ENCODE measurements at places on chromosomes 1 and 21.

DNA sequence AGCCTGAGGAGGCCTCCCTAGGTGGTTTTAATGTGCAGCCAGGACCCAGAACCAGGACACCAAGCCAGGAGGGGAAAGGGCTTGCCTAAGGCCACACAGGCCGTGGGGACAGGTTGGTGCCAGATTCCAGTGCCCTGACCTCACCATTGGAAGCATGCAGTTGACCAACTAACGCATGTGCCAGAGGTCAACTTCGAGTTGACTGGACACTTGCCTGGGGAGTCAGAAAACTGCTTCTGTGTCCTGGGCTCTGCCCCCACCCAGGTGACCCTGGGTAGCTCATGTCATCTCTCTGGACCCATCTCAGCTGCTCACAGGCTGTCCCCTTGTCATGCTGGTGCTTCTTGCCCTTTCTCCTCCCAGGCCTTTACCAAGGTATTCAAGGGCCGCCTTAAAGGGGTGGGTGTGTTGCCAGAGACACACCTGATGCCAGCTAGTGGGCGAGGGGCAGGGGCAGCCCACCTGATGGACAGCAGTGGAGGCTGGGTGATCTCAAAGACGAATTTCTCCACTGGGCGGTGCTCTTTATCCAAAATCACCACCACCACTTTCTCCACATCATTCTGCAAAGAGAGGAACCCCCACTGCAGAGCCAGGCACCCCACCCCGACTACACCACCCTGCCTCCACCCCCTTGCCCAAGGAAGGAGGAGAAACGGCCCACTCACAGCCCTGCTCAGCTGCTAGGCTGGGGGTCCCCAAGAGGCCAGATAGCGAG, 4.4 kb downstream of the MAD2L2 start:
- no peak for DNase-seq

GRCh38 chr21:38756746-38757145, 49.0 kb upstream of the ETS2 start:
- no peak for DNase-seq

DNA sequence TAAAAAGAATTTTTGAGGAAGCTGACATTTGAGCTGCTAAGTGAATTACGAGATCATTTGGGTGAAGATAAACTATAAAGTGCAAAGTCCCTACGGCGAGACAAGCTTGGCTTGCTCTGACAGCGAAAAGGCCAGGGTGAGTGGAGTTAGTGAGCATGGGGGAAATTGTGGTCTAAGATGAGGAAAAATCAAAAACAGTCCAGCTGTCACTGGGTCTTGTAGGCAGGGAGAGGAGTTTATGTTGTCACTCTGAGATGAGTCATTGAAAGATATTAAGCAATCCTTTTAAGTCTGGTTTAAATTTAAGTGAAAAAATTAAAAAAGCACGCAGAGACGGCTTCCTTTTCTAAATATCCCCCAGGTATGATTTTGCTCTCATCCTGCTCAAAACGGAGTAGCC, 601.9 kb downstream of the MRPL39 start:
- no peak for DNase-seq

DNA sequence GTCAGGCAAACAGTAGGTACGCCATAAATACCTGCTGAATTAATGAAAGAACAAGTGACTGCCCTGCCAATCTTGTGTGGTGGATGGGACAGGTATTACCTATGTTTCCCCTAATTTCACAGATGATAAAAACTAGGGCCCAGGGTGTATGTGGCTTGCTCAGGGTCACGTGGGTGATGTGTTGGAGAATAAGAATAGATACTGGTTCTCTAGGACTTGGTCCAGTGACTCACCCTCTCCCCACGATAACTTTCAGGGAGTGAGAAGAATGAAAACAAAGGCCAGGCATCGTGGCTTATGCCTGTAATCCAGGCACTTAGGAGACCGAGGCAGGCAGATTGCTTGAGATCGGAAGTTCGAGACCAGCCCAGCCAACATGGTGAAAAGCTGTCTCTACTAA, 26.7 kb downstream of the SLC26A9 start:
- DNase-seq: no peak

DNA sequence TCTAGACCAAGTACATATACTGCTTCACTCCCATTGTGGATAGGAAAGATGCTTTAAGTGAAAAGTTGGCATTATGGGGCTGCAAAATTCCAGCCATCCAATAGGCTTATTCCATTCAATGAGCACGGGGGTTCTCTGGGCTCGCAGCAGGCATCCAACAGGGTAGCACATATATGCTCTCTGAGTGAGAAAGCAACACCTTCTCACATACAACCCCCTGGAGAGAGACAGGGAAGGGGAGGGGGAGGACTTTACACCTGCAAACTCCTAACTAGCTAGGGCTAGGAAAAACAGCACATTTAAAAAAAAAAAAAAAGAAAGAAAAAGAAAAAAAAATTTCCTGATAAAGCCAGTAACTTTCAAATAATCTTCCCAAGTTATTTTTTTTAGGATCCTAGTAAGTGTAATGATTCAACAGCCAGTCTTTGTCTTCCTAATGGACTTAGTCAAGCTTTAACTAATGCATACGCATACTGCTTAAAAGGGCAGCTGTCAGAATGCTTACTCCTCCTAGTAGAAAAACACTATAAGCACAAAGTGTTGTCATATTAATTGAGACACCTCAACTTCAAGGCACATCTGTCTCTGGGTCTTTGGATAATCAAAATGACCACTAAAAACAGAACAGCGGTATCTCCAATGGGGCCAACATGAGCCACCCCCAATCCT, 18.7 kb downstream of the PSMB2 start:
- DNase-seq: no peak

All from effector CD8-positive, alpha-beta T cell (primary cell).